ENCODE measurements at places on chromosomes 12 and 14.

GRCh38 chr14:61385002-61385685 lies 63.8 kb downstream of the PRKCH start:
- no peak for DNase-seq

GRCh38 chr14:35223927-35224326 lies 68.3 kb upstream of the PSMA6 start:
- no peak for DNase-seq

- DNase-seq: no peak
Measured at GRCh38 chr14:24094841-24095270, 745 bp downstream of the PCK2 start.

DNA sequence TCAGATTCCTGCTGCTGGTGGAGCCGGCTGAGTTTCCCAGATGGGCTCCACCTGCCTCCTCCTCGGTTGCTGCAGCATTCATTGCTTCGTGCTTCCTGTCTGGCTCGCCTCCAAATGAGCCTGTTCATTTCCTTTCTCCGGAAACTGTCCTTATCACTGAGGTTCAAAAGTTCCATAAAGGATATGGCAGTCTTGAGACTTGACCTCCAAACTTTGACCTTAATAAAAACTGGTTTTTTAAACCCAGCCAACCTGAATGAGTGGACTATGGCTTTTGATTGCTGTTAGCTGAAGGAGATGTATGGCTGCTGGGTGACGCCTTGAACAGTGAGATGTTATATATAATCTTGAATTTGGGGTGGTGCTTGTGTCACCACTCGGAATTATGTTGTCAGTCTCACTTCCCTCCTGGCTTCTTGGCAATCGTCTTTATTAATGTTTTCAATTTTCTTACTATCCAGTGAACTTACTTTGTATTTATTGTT lies 62.7 kb downstream of the RASSF3 start:
- no peak for DNase-seq

- no peak for DNase-seq
Measured at GRCh38 chr12:132388379-132389015, 59.1 kb upstream of the GALNT9 start.

- no peak for DNase-seq
Measured at GRCh38 chr12:88802096-88802706, 221.9 kb upstream of the KITLG start.

- peak; percentile 30 for DNase-seq
Measured at GRCh38 chr12:95790917-95791849, 619 bp upstream of the NTN4 start.

DNA sequence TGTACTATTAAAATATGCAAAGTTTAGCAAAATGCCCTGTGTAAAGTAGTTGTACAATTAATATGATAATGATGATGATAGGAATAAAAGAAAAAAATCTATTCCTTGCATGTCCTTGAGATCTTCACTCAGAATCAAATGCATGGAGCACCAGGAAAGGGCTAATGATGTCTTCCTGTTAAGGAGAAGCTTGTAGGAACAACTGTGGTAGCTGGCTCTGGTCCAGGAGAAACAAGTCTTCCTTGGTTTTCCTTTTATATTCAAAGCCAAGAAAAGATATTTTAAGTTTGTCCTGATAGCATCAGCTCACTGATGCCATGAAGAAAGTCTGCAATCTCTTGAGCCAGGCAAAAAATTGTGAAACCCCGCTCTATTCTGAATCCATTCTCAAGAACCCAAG lies 138.9 kb downstream of the PIK3C2G start:
- no peak for DNase-seq

DNA sequence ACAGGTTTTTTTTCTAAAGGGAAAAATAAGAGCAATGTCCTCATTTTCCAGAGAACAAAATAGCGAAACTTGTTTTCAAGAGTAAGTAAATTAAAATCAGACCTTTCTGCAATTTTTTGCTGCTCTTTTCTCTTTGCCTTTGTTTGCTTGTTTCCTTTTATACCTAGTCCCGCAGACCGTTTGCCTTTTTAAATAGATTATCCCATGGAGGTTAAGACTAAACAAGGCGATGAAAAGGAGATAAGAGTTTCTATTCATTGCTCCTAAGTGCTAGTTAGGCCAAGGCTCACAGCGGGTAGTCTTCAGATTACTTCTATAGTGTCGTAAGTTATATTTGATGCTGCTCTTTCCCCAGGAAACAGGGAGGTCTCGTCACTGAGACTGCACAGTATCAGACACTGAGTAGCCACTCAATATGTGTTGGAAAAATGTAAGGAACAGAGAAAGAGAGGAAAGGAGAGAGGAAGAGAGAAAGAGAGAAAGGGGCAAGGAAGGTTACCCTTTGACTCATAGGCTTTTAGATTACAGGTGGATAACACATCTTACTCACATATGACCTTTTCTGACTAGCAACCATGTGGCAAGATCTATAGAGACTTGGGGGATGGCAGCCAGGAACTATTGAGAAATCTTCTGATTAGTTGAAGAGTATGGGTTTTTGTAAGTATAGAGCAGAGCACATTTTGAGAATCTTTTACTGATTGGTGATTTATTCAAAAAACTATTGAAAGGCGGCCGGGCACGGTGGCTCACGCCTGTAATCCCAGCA lies 107.5 kb upstream of the PARP11 start:
- DNase-seq: no peak

DNA sequence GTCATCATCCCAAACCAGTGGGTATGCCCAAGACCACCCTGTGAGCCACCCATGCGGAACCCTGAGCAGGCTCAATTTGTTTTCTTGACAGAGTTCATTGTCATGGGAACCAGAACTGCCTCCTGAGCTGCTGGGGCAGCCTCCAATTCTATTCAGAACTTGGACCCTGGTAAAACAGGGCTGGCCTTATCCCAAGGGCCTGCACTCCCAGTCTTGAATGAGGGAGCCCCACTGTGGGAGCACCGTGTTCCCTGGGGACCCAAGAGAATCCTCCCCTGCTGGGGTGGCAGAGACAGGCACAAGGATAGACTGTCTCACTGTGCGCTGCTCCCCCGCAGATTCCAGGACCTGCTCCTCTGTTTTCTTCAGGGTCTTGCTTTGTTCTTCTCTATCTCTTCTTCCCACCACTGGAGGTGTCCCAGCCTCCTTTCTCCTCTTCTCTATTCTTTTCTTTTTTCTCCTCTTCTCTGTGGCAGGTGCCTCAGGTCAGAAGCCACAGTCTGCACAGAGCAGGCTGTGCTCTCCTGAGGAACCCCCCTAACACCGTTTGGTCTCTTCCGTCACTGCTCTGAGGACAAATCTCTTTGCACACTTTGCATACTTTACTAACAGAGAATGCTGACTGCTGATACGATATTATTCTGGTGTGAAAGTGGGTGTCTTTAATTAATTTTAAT lies 31.2 kb upstream of the CHPT1 start:
- DNase-seq: no peak

- no peak for DNase-seq
Measured at GRCh38 chr12:19830446-19830845, 391.2 kb downstream of the AEBP2 start.

DNA sequence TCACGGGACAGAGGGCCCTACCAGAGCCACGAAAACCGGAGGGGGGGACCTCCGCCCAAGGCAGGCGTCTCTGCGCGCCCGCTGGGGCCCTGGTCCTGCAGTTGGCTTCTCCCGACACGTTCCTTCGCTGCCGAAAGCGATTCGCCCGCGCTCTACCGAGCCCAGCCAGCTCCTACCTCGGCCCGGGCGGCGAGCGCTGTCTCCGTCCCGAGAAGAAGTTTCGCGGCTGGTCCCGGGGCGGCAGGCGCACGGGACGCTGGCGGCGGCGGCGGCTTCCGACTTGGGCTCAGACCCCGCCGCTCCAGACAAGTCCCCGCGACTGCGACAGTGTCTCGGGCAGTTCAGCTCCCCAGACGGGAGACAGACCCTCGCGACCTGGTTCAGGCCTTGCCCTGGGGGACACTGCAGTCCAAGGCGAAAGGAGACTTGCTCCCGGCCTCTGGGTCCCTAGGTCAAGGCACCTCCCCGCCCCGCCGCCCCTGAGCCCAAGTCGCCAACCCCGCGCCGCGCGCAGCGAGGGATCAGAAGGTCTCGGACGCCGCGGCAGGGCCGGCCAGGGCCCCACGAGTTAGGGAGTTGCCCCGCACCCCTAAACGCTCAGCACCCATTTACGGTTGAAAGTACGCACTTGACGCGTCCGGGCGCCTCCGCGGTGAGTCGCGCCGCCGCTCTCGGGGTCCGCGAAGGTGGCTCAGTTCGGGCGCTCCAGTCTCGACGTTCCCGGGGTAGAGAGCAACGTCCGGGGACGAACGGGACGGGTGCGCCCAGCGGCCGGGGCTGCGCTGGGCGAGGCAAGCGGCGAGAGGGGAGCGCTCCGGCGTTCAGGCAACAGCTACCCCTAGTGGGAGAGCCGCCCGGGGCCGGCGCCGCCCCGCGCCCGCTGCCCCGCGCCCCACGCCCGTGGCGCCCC lies 1.4 kb upstream of the DIO3 start:
- DNase-seq: no peak

- DNase-seq: peak; percentile 28
Measured at GRCh38 chr12:71780237-71780822, 25.7 kb downstream of the RAB21 start.

GRCh38 chr12:73726881-73727280 lies 810.8 kb upstream of the ATXN7L3B start:
- no peak for DNase-seq

DNA sequence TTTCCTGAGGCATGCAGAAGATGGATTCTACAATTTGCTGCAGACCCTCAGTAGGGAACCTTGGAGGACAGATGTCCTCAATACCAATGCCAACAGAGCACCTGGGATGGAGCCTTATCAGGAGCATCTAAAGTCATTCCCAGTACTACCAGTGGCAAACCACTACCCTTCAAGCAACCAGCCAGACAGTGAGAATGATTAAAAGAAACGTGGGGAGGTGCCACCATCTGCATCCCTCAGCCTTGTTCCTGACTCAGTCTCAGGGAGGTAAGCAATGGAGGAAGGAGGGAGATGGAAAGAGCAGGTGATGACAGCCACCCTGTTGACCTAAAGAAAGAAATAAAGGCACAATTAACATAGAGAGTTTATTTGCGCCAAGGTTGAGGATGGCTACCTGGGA lies 175.2 kb upstream of the GRIN2B start:
- no peak for DNase-seq

DNA sequence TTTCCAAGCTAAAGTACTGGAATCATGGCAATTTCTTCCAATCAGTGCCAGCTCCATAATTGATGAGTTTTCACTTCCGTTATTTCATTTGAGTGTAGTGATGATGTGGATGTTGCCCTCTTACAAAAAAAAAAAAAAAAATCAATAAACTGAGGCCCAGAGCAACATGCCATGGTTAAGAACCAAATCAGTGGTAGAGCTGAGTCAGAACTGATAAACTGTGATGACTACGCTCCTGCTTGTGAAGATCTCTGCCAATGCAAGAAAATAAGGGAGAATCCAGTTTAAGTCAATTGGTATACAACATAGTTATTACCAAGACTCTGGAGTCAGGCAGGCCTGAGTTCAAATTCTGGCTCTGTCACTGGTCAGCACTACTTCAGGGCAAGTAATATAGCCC lies 102.7 kb downstream of the GPR135 start:
- DNase-seq: no peak

DNA sequence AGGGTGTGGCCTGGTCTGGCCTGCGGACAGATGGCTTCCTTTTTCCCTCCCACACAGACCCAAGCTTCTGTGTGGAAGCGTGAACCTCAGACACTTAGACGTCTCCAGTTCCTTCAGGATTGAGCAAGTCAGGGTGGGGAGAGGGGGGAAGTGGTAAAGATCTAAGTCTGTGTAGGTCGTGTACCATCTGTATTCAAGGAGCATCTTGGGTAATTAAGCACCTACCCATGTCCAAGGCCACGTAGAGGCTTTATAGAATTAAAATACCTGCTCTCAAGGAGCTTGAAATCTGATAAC lies 1.7 kb downstream of the AVIL start:
- DNase-seq: no peak

- DNase-seq: no peak
Measured at GRCh38 chr14:83470959-83471695, 1937.5 kb upstream of the SEL1L start.

- no peak for DNase-seq
Measured at GRCh38 chr12:81617915-81618314, 141.2 kb downstream of the PPFIA2 start.

DNA sequence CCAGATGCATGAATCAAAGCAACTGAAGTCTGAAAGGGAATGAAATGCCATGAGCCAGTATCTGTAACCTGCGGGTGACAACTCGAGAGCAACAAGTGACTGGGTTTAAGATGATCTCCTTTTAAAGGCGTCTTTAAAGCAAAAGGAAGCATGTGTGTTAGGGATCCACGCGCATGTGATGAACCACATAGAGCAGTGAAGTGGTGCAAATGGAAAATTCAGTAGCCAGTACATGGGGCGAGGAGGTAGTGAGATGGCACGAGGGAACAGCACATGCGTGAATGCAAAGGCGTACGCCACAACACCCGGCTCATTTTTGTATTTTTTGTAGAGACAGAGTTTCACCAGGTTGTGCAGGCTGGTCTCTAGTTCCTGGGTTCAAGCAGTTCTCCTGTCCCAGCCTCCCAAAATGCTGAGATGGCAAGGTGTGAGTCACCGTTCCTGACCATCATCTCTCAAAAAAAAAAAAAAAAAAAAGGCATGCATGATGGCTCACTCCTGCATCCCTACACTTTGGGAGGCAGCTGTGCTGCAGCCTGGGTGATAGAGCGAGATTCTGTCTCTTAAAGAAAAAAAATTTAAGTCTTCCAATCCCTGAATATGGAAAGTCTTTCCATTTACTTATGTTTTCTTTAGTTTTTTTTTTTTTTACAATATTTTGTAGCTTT lies 24.6 kb upstream of the BCL7A start:
- no peak for DNase-seq

GRCh38 chr12:32569259-32569658 lies 109.8 kb upstream of the DNM1L start:
- no peak for DNase-seq

GRCh38 chr14:76881348-76881747 lies 55.1 kb downstream of the LRRC74A start:
- no peak for DNase-seq

- DNase-seq: no peak
Measured at GRCh38 chr12:114013575-114014345, 47.6 kb upstream of the RBM19 start.

GRCh38 chr12:43979450-43979849 lies 143.6 kb downstream of the TMEM117 start:
- no peak for DNase-seq

DNA sequence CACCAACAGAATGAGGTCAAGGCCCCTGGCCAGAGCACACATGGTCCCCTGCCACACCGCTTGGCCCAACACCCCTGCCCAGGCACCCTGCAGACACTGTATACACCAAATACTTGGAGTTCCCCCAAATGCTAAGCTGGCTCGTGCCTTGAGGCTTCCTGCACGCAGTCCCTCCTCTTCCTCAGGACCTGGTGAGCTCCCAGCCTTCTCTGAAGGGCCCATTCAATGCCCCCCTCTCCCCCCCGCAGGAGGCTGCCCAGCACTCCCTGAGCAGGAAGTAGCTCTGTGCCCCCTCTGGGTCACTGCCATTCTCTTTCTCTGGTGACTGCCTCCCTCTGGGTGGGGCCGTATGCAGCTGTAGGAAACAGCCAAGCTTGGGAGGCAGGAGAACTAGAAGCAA lies 75.3 kb downstream of the ITPK1 start:
- no peak for DNase-seq

GRCh38 chr12:75041472-75041871 lies 168.2 kb downstream of the KCNC2 start:
- DNase-seq: no peak

GRCh38 chr14:104048758-104049507 lies 36.6 kb upstream of the ASPG start:
- DNase-seq: no peak

- no peak for DNase-seq
Measured at GRCh38 chr12:12387501-12387900, 30.6 kb downstream of the BORCS5 start.

Measured in D721Med (cell line).